Stimulated activated CD4-positive, alpha-beta T cell treated with anti-CD3 and anti-CD28 coated beads, Interleukin-4, amount 100 ng/mL, for 1 hour (primary cell): ENCODE measurements at places on chromosomes 3 and 15.

- no peak for DNase-seq
These were observed 2.2 kb downstream of the P2RY14 start for GRCh38 chr3:151276038-151276686.

GRCh38 chr15:37581866-37582532, 352.4 kb upstream of the TMCO5A start:
- no peak for DNase-seq

DNA sequence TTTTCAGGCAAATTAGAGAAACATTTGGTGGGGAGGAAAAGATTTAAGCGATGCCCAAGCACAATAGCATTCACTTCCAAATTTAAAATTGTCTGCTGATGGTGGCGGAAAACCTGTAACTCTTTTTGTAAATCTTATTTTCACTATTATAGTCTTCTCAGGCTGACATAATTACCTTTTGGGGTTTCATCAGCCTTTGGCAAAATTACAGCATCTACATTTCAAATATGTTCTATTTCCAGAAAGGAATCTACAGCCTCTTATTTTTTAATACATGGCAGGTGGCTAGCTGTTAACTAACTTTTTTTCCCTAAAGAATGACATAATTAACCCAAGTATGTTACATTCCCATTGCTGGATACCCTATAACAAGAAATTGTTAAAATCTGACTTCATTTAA, 391.5 kb upstream of the CCDC54 start:
- DNase-seq = no peak

GRCh38 chr3:82654708-82655107, 893.3 kb upstream of the GBE1 start:
- no peak for DNase-seq

GRCh38 chr15:39135989-39136388, 444.9 kb upstream of the THBS1 start:
- no peak for DNase-seq

DNA sequence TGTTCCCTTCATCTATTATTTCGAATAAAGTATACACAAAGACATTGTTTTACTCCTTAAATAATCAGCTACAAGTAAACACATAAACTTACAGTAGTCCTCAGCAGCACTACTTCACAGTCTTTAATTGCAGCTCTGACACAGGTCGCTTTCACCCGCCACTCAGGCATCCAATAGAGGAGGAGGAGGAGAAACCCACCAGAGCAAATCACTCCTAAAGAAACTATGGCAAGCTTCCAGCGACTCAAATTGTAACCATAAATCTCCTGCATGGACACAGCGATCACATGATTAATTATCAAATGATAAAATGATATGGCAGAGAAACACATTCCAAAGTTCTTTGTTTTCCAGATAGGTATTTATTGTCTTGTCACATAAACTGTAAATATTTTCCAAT, 26.2 kb downstream of the ATP13A3 start:
- DNase-seq = no peak

DNA sequence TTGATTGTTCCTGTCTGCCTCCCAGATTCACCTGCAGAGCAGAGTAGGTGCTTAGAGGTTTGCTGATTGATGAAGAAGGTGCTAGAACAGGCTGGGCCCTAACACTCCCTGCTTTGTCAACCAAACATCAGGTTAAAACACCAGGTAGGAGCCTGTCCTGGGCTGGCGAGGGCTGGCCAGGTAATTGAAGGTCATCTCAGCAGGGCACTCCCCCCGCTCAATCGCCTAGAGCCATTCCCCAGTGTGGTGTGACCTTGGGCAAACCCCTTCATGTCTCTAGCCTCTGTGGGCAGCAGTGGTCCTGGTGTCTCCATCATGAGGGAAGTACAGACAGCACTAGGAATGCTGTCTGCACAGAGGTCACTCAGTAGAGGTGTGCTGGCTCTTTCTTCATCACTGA, 88.3 kb downstream of the KLF15 start:
- no peak for DNase-seq

- no peak for DNase-seq
These were observed 683.4 kb upstream of the CFAP20DC start for GRCh38 chr3:59733041-59733809.

DNA sequence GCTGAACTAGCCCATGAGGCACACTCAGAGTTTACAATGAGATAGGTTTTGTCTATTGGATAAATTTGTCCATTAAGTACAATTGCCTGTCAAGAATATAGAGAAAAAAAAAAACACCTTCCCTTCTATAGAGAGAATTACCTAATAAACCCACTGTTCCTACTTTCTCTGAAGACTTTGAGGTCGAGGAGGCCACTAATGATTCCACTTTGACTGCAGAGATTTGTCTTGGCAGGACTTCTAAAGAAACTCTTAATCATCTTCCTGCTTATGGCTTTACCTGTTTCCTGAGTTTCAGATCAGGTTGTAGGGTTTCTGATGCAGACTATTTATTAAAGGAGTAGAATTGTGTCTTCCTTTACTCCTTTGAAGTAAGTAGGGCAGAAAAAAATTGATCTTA, 342.4 kb upstream of the KCNMB2 start:
- DNase-seq = no peak

DNA sequence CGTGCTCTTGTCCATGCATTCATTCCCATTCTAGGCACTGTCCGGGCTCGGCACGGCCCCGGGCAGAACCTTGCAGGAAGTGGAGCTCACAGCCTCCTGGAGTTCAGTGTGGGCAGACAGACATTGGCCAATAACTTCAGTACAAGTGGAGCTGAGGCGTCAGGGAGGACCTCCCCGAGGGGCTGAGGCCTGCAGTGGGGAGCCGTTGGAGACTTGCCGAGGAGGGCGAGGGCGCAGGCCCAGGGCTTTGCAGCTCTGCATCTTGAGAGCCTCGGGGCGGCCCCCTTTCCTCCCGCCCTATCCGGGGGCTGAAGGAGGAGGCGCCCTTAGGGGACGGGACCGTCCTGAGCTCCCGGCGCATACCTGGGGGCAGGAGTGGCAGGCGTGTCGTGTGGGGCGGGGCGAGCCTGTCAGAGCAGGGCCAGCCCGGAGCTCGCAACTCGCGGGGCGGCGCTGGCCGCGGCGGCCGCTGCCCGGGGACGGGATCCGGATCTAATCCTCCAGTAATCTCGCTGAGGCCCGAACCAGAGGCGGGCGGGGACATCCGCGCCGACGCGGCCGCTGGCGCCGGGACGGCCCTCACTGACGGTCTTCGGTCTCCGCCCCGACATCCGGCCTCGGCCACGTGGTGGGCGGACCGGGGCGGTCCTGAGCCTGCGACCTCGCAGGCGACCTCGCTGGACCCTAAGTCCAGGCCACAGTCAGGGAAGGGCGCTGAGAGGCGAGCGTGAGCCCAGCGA, at the start of gene ACY1:
Gene ACY1, plus strand, starts transcription at position 698 of the 740 bp plus-strand sequence. CDS start 530 bp downstream, outside the sequence.
- DNase-seq = peak; percentile 79

DNA sequence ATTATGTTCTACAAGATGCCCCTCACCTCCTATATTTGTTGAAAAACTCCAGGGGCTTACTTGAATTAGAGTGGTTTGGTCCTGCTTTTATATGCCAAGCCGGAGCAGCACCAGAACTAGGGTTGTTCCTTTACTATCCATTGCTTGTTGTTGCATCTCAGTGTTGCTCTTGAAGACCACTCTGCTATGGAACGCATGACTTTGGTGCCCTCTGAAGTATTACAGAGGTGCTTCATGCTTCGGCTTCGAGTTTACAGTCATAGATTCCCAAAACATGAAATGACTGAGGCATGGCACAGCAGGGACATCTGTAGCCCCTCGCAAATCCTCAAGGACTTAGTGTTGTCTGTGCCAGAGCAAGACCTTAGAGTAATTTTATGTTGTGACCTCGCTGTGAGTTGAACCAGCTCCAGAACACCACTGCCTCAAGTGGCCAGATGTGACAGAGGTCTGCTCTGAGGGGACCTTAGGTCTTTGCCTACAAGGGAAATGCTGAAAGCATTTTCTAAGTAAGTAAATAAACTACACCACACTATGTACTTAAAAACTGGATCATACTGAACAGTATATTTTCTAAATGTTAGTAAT, 67.2 kb upstream of the SIAH2 start:
- DNase-seq = peak; percentile 10

- no peak for DNase-seq
These were observed 128.1 kb upstream of the AZI2 start for GRCh38 chr3:28476764-28477163.

DNA sequence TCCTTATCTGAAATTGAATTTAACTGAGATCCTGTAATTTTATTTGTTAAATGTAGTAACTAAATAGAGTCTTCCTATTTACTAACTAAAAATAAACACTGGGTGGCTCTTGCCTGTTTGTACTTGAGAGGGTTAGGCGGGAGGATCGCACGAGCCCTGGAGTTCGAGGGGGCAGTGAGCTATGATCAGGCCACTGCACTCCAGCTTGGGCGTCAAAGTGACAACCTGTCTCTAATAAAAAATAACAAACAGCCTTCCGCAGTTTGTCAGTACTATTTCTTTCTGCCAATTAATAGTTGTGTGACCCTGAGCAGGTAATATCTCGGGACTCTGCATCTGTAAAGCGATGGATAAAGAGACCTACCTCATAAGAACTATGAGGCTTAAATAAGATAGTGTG, 768 bp upstream of the PDE12 start:
- no peak for DNase-seq

DNA sequence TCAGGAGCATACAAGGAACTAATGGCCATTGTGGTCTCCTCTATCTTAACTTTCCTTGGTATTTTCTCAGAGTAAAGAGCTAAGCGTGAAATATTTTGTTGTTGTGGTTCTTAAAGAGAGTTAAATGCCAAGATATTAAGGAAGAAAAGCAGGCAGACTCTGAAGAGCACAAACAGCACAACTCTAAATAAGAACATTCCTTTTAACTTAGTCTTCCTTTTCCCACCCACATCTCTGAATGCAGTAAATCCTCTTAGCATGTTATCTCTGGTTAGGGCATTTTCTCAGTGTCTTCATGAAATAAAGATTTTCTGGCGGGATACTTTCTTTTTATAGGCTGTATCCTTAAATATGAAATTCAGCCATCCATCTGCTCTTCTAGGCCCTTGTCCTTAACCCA, 1.5 kb downstream of the GPR87 start:
- no peak for DNase-seq

- no peak for DNase-seq
These were observed 59.0 kb upstream of the NECTIN3 start for GRCh38 chr3:111012388-111013248.

GRCh38 chr15:49830391-49830790, 209.5 kb downstream of the DTWD1 start:
- DNase-seq = no peak

GRCh38 chr15:88487178-88487795, 19.8 kb downstream of the MRPS11 start:
- DNase-seq = no peak

- DNase-seq = no peak
These were observed 54.9 kb upstream of the CCR2 start for GRCh38 chr3:46298871-46299607.

DNA sequence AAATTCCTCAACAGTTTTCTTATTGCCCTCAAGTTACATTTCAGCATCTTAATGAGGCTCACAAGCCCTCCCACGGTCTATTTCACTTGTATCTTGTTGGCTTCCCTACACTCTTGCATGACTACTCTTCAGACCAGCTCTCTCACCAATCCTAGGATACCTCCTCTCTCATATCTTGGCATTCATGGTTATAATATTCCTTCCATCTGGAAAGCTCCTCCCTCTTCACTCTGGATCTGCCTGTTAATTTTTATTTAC, 8.5 kb upstream of the CCDC80 start:
- DNase-seq = no peak

GRCh38 chr15:72285402-72285801, 13.0 kb upstream of the PARP6 start:
- DNase-seq = no peak

DNA sequence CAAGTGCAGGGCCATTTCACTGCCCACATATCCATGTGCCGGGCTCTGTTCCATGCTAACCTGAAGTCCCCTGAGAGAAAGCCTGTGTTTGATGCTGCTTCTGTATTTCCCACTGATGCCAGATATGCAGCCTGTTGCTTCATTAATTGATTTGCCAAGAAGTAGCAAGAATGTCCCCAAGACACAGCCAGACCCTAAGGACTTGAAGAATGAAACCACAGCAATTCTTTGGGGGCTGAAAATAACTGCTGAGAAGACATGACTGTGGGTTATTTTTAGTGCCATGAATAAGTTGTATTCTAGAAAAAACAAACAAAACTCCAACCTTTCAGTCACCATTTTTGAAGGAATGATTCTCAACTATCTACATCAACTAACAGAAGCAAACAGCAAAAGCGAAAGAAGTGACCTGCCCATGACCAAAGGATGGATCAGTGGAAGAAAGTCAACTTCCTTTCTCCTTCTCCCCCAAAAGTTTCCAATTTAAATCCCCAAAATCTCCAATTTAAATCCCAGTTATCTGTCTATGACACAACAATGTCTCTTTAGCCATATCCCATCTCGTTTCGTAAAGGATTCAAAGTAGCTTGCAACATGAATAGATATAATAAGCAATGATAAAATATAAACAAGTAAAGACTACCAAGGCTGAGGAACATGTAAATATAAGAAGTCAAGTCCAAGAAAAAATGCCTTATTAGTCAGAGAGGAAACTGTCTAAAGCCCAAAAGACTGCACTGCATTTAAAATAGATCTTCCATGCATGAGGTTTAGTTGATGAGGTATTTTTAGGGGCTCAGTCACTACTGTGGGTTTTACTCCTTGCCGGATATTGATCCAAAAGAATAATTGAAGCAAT, 226.8 kb downstream of the DTWD1 start:
- DNase-seq = no peak

DNA sequence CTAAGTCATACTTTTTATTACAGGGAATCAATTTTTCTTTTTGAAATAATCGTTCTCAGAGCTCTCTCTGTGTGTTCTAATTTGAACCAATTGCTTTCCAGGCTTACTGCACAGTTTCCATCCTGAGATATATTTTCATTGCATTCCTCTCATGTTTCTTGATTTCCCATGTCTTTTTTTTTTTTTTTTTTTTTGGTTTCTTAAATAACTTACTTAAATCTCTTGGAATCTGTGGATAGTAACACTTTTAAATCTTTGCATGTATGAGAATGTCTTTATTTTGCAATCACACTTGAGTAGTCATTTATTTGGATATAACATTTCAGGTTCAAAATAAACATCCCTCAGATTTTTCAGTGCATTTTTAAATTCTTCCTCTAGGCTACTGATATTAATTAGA, 14.5 kb upstream of the ABTB1 start:
- DNase-seq = no peak

DNA sequence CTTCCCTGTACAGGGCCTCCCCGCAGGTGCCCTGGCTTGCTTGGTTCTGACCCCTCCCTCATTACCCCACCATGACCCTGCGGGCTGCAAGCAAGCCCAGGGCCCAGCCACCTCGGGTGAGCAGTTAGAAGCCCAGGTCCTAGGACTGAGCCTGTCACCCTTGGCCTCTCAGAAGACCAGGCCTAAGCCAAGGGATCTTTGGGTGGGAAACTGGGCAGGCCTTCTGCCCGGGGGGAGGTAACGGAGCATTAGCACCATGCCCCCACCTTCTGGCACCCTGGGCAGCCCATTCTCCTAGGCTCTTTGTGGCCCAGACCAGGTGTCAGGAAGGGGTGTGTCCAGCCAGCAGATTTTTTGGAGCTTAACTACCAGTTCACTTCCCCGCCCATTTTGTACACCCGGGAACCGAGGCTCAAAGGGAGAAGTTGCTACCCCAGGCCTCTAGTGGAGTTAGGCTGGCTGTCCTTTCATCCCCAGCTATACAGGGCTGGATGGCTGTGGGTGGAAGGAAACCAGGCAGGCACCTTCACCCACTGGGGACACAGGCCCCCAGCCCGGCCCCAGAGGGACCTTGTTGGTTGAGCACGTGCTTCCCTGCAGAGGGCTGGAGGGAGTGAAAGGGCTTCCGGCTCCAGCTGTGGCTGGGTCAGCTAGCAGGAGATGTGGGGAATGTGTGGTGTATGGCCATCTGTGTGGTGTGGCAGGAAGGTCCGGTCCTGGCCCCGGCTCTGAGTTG, 1.4 kb downstream of the CSK start:
- DNase-seq = no peak

- DNase-seq = no peak
These were observed 58.9 kb downstream of the ATG7 start for GRCh38 chr3:11331101-11331500.
